ENCODE measurements at places on chromosomes 11 and 22. TPM values are rescaled to one million over a fixed set of nuclear protein-coding genes. Genes with fewer than 3 reads are reported as not detected.

DNA sequence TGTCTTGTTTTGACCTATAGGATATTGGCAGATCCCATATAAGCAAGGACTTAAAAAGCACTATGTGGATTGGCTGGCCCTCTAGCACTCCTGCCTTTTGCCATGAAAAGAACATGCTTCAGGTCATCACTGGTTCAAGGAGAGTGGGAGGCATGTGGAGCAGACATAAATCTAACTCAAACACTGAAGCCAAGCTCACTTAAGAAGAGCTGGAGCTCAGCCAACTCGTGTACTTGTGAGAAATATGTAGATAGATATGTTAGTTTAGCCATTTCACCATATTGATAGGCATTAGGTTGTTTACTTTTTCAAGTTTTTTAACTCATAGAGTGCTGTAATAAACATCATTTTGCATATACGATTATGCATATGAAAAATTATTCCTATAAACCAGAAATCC, 19.9 kb upstream of the BBOX1 start:
- no peak for DNase-seq

GRCh38 chr11:36126678-36127077, 162.5 kb downstream of the COMMD9 start:
- no peak for DNase-seq

Gene OR52E8
- not detected for total RNA-seq

Gene HMGXB4
- total RNA-seq = 32.5 TPM

DNA sequence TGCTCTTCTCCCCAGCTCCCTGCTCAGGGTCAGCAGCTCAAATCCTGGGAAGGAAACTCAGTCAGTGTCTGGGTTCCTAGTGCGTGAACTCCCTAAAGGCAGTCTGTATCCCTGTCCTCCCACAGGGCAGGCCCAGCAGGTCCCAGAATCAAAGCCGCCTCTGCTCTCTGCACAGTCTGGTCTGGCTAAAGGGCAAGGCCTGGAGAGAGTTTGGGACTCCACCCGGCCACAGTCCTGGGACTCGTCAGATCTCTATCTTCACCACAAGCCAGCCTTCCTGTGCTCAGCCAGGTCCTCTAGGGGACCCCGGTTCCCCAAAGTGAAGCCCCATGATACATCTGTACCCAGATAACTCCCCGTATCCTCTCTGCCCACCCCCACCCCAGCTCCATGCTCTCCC, 56.2 kb upstream of the CSNK2A3 start:
- no peak for DNase-seq
